ENCODE measurements at places on chromosomes 2 and 18.

DNA sequence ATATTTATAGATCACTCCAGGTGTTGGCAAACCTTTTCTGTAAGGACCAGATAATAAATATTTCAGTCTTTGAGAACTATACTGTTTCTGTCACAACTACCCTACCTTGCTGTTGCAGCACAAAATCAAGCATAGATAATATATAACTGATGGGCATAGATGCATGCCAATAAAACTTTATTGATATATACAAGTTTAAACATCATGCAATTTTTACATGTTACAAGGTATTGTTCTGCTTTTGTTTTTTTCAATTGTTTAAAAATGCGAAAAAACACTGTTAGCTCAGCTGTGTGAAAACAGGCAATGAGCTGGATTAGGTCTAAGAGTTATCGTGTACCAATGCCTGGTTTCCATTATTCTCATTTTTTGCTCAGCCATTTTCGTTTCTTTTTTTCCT, 47.6 kb upstream of the FN1 start:
- DNase-seq: no peak

DNA sequence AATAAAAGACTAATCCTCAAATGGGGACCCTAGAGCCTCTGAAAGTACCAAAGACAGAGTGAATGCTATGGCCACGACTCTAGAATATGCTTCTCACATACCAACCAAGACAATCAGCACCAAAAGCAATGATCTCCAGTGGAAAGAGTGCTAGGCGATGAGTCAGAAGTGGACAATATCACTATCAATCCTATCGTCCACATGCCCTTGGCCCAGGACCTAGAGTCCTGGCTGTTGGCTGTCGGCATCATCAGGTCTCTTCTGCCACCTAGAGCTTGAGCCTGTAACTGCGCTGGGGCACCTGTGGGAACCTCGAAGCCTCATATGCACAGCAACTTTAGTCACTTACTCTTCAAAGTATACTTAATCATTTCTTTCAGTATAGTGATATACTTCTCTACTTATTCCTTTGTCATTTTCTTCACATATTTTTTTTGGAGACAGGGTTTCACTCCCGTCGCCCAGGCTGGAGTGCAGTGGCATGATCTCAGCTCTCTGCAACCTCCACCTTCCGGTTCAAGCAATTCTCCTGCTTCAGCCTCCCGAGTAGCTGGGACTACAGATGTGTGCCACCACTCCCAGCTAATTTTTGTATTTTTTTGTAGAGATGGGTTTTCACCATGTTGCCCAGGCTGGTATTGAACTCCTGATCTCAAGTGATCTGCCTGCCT, 29.7 kb downstream of the NOL10 start:
- DNase-seq: peak; percentile 78

- no peak for DNase-seq
Measured at GRCh38 chr18:55007602-55008001, 48.3 kb upstream of the CCDC68 start.

DNA sequence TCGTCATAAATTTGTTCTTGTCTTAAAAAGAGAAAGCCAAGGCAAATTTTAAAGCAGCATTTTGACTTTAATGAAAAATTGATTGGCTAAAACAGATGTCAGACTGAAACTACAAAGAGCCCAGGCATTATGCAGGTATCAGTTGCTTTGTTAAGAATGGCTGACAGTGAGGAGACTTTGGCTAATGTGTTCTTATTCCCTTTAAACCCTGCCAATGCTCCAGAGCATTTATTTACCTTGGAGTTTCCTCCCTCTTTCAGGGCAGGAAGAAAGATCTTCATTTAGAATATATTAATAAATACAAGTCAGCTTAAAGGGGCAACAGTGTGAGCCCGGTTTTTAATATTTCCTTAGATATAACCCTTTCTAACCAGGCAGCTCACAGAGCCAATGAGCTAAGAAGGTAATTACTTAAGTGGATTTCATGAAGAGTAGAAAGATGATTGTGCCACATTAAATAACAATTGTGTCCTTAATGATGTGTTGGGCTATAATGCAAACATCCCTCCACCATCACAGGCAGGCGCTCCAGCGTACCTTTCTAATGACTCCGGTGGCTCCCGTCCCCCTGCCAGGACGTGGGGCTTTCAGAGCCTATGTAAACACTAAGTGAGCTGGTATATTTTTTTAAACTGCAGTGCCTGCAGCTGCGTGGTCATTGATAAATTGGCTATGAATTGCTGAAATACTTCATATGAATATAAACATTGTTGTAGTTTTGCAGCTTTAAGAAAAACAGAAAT, 349.4 kb upstream of the POU3F3 start:
- DNase-seq: no peak

GRCh38 chr2:96531872-96532505, 4.6 kb upstream of the ARID5A start:
- peak; percentile 98 for DNase-seq

DNA sequence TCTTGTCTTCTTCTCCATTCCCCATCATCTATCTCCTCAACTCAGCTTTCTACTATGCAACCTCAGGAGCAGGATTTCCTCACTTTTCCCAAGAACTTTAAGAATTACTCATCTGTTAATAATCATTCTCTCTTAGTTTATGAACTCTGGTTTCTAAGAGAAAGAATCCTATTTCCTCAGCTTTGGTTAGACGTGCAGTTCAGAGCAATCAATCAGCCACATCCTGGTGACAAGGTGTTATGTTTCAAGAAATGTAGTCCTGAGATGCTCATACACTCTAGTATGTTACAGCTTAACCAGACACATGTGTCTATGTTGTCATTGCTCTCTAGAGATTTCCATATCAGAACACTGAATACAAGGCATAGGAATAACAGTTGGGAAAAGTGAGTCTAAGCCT, 277.9 kb downstream of the MBD2 start:
- no peak for DNase-seq

DNA sequence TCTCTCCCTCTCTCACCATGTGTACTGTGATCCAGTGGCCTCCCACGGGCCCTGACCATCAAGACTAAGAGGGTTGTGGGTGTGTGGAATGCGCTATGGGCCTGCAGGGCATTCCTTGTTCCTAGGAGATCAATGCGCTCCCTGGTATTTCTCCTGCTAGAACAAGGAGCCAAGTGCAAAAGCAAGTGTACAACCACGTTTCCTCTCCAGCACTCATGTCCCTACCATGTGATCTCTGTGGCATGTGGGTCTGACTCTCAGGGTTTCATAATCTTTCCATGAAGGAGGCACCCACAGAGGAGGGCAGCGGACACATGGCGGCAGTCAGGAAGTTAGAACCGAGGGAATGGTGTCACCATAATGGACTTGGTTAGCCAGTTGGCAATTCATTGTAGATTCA, 91.4 kb downstream of the MAPK4 start:
- DNase-seq: no peak

DNA sequence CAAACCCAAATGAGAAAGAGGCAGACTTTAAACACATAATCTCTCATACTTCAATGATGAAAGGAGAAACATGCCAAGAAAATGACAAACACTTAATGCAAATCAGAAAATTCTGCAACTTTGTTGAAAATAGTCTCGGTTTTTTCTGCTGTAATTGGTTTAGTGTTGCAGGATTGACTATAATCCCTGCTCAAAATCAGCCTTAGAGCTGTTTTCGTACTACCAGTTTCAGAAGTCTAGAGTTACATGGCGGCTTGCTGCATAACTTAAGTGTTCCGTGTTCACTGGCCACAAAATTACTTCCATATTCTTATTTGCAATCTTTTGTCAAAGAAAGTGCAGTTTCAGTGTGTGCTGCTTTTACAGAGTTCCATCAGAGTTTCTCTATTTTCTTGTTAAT, 48.9 kb upstream of the ITGAV start:
- no peak for DNase-seq

GRCh38 chr2:47193607-47194006, 38.5 kb upstream of the STPG4 start:
- DNase-seq: no peak

DNA sequence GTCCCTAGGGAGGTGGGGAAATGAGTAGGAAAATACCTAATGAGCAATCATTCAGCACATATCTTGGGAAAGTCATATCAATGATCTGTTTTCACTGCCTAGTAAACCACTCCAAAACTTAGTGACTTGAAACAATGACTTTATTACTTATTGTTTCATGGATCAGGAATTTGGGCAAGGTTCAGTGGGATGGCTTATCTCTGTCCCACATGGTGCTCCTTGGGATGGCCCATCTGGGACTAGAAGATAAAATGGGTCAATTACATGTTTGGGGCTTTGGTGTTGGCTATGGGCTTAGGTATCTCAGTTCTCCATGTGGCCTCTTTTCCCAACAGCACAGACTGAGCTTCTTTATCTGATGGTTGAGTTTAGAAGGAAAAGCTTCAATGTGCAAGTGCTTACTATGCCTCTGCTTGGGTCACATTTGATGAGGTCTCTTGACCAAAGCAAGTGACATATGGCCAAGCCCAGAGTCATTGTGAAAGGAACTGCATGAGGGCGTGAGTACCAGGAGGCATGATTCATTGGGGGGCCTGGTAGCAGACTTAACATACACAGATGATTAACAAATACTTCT, 218.1 kb upstream of the TNP1 start:
- no peak for DNase-seq

- no peak for DNase-seq
Measured at GRCh38 chr18:45521777-45522176, 93.5 kb upstream of the SLC14A2 start.

DNA sequence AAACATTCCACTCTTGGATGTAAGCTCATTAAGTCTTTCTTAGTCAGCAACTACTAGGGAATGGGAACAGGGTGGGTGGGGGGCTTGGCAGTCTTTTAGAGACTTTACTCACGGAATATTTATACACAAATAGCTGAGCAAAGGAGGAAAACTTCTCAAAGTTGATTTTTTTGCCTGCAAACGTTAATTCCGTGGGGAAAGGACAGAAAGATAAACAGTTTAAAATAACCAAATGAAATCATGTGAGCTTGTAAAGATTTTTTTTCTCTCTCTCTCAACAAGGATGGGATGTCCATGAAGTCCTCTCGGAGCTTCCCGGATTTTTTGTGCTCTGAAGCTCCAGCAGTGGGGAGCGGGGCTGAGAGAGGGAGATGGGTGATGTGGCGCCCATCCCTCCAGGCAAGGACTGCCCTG, 32.2 kb upstream of the MAT2A start:
- DNase-seq: no peak

- no peak for DNase-seq
Measured at GRCh38 chr18:59940068-59940467, 40.3 kb downstream of the PMAIP1 start.

DNA sequence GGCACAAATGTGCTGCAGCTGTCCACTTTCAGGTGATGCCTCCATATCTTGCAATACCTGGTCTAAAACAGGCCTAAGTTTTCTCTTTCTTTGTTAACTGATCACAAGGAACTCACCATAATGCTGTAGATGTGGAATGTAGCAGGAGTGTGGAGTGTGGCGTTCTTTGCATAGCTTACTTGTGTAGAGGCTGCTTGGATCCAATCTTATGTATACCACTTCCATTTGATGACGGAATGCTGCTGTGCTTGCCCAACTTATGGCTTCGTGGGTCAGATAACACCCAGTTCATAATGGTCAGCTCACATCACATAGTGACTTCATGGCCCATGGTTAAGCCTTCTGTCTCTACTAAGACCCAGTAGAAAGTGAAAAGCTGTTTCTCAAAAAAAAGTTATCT, 114.5 kb downstream of the LAMA3 start:
- no peak for DNase-seq

- no peak for DNase-seq
Measured at GRCh38 chr2:38213619-38214167, 137.7 kb upstream of the CYP1B1 start.

GRCh38 chr18:9855681-9856080, 30.1 kb upstream of the TXNDC2 start:
- DNase-seq: no peak

GRCh38 chr2:210169516-210170195, 1.6 kb downstream of the KANSL1L start:
- DNase-seq: no peak

GRCh38 chr18:73945130-73945792, 202.4 kb downstream of the FBXO15 start:
- DNase-seq: no peak

- DNase-seq: peak; percentile 15
Measured at GRCh38 chr2:64143169-64144056, 807 bp downstream of the PELI1 start.

DNA sequence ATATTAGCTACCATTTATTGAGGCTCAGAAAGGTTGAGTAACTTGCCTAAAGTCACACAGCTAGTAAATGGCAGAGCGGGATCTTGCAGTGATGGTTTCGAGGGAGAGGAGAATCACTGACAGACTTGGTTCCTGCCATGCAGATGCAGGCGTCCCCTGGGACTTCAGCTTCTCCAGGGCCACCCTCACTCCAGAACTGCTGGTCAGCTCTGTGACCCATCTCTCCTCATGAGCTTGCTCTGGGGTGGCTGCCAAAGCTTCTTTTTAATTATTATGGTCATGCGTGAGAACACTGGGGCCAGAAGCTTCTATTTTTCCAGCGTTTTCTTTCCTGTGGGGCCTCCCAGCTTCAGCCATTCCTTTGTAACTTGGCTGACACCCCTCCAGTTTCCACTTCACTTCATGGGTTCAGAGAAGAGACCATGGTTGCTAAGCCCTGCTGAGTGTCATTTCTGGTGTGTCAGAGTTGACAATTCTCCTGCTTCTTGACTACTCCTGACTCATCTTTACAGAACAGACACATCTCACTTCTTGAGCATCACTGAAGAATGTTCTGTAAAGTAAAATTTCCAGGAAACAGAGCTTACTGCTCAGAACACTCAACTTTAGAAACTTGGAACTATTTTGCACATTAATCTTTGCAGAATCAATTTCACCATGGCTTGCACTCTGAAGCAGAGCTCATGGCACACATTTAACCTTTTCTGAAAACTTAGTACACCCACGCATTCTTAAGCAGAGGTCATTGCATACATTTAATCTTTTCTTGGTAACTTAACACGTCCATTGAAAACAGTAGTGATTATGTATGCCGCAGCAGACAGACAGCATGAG, 70.4 kb downstream of the IL1R2 start:
- DNase-seq: no peak

DNA sequence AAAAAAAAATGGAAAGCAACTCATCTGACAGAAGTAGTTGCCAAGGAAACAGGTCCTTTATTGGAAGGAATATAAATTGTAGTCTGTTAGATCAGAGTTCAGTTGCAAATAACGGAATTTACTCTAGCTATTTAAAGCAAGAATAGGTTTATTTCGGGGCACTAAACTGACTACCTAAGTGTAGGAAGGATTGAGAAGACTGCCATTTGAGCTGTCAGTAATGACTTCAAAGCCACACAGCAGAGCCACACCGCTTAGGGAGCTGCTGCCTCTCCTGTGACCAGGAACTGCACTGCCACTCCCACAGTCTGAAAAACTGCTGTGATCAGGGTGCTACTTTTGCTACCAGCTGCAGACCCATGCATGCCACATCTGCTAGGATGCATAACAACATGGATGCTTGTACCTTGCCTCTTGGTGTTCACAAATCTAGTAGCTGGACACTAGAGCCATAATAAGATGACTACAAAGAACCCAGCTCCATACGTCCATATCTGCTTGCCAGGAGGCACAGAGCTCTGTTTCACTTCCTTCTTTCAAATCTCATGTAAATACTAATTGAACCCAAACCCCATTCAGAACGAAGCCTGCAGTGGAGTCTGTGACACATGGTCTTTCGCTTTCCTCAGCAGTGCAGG, 2.2 kb downstream of the DSG2 start:
- no peak for DNase-seq

GRCh38 chr2:216619411-216620393, 13.5 kb upstream of the IGFBP2 start:
- DNase-seq: no peak

- peak; percentile 24 for DNase-seq
Measured at GRCh38 chr2:206989311-206989710, 50.0 kb downstream of the CPO start.

All from H54 (cell line).